ENCODE measurements at places on chromosomes 2 and 18. TPM values are rescaled to one million over a fixed set of nuclear protein-coding genes. Genes with fewer than 3 reads are reported as not detected.

GRCh38 chr2:12162269-12163247 lies 416.1 kb downstream of the LPIN1 start:
- DNase-seq, result no peak

DNA sequence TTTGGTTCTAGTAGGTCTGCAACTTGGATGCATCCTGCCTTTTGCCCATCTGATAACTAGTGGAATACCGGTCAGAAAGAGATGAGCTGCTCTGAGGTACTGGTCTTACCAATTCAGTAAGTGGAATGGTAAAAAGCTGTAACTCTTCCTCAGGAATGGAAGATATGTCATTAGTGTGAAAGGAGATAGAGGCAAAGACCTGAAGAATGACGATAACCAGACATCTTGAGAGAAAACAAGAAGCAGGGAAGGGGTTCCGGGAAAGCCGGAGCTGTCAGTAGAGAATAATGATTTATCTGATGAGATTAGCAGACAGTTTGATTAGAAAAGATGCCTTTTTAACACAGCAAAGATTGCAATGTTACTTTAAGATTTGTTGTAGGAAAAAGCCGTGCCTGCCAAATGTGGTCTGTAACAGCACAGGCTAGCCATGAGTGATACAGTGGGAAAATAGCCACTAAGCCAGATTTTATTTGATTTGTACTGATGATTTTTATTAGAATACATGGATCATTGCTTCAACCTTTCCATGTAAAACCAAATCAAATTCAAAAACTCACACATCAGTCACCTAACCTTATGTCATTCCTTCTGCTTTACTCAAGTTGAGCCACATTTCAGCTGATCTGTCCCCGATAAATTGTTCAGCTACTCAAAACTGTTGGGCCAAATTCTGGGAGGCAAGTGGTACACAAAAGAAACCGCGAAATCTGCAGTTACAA lies 110.0 kb downstream of the TCF4 start:
- no peak for DNase-seq

DNA sequence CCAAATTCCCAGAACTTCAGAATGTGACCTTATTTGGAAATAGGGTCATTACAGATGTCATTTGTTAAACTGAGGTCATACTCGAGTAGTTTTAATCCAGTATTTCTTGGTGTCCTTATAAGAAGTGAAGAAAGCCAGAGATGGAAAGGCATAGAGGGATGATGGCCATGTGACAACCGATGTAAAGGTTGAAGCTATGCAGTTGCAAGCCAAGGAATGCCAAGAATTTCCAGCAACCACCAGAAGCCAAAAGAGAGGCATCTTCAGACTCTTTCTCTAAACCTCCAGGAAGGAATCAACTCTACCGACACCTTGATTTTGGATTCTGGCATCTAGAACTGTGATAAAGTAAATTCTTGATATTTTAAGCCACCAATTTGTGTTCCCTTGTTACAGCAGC lies 242.2 kb downstream of the CDH20 start:
- no peak for DNase-seq

- DNase-seq, result no peak
These were observed 15.0 kb upstream of the POLI start for GRCh38 chr18:54254265-54254758.

GRCh38 chr2:175880-176820 lies 87.7 kb downstream of the SH3YL1 start:
- DNase-seq, result no peak

- DNase-seq, result no peak
These were observed 166.1 kb downstream of the CLIP4 start for GRCh38 chr2:29281086-29281915.

Gene GALNT5
- total RNA-seq, result 0.20 TPM

Gene CFC1
- total RNA-seq, result not detected

GRCh38 chr2:28525481-28525880 lies 29.6 kb downstream of the PLB1 start:
- DNase-seq, result no peak

GRCh38 chr2:112162956-112163355 lies 24.8 kb downstream of the FBLN7 start:
- DNase-seq, result no peak

GRCh38 chr2:215507136-215507535 lies 71.3 kb upstream of the FN1 start:
- no peak for DNase-seq

Gene SEPTIN2
- 490 TPM for total RNA-seq

Gene FAP
- total RNA-seq, result not detected

GRCh38 chr18:54975598-54975997 lies 16.3 kb upstream of the CCDC68 start:
- no peak for DNase-seq

DNA sequence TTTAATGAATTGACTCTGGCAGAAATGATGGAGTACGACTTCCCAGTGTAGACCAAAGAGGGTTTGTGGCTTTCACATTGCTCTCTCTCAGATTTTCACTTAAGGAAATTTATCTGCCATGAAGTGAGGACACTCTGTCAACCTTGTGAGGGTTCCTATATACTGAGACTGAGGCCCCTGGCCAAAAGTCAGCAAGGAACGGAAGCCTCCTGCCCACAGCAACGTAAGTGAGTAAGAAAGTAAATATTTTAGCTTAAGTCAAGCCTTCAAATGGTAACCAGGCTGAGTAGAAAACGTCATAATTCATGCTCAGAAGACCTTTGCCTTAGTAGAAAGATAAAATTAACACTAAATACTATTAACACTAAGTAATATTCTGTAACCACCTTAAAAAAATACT lies 1080.5 kb upstream of the ACVR2A start:
- no peak for DNase-seq

- no peak for DNase-seq
These were observed 39.7 kb downstream of the KIDINS220 start for GRCh38 chr2:8797682-8798081.

Gene PCARE
- total RNA-seq, result not detected

- DNase-seq, result no peak
These were observed 9.8 kb upstream of the ARID5A start for GRCh38 chr2:96526615-96527285.

Gene SLC5A7
- total RNA-seq, result 3.0 TPM

- no peak for DNase-seq
These were observed 260.9 kb downstream of the ZNF804A start for GRCh38 chr2:184859187-184859586.

DNA sequence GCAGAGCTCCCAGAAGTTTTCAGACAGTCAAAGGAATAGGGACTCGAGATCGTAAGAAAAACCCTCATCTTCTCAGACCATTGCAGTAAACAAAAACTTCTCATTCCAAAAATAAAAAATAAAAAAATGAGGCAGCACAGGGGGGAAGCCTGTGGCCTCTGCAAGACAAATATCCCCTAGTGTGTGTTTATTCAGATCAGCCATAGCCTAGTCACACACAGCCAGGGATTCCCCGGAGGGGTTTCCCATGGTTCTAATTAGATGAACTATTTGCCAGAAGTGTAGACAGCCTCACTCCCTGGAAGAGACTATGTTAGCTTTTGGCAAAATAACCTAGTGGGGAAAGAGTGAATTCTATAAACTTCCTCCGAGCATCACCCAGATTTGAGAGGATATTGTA lies 122.9 kb upstream of the KLF7 start:
- DNase-seq, result no peak

GRCh38 chr18:55465313-55465712 lies 122.7 kb downstream of the TCF4 start:
- DNase-seq, result no peak

GRCh38 chr2:21289989-21290388 lies 166.2 kb downstream of the TDRD15 start:
- no peak for DNase-seq

DNA sequence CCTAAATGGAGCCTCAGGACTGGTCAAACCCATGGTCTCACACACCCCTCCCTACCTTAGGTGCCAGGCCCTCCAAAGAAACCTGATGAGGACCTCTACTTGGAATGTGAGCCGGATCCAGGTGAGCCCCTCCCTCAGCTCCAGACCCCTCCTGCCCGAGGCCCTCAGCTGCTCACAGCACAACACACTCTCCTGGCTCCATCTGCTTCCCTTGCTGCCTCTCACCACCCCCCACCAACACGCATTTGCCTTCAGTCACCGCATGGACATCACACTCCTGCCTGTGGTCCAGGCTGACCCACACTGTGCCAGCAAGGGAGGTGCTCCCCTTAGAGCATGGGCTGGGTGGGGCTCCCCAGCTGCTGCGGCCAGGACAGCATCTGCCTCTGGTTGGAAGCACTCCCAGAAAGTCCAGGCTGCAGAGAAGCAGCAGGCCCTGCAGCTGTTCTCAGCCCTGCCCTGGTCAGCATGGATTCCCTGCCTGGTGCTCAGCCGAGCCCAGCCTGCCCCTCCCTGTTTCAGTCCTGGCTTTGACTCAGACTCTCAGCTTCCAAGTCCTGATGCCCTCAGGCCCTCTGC lies 15.1 kb downstream of the SH2D6 start:
- DNase-seq, result no peak

- no peak for DNase-seq
These were observed 7.5 kb downstream of the SLC9A4 start for GRCh38 chr2:102480285-102481195.

DNA sequence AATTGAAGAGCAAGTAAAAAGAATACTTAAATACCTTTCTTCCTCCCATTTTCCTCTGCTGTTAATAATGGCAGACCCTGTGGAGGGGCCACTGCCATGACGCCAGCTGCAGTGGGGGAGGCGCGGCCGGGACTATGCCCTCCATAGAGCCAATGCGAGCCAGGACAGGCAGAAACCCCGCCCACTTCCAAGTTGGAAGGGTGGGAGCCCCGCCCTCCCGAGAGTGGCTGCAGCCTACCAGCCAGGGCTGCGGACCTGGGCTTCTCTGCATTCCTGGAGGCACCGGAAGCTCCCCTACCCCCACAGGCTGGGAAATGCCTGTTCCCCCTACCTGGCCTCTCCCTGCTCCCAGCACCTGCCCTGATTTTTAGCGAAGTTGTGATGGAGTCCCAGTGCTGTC lies 439.4 kb upstream of the CDH19 start:
- no peak for DNase-seq

- DNase-seq, result no peak
These were observed 419.1 kb upstream of the DSEL start for GRCh38 chr18:67935638-67936037.

Gene SGPP2
- not detected for total RNA-seq

Gene IKZF2
- 7.6 TPM for total RNA-seq

DNA sequence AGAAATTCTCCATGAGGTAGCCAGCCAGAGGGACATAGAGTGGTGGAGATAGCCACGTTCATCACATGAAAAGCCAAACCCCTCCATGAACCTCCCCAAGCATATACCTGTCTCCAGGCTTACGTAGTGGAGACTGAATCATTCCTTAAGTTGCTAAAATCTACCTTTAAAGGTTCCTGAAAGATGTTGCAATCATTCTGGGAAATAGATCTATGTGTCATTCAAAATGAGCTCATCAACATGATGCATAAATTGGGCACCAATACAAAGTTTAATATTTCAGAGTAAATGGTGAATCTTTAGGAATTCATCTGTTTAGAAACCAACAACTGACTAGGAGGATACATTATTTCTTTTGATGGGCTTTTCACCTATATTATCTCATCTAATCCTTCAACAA lies 362.6 kb upstream of the ID2 start:
- no peak for DNase-seq

DNA sequence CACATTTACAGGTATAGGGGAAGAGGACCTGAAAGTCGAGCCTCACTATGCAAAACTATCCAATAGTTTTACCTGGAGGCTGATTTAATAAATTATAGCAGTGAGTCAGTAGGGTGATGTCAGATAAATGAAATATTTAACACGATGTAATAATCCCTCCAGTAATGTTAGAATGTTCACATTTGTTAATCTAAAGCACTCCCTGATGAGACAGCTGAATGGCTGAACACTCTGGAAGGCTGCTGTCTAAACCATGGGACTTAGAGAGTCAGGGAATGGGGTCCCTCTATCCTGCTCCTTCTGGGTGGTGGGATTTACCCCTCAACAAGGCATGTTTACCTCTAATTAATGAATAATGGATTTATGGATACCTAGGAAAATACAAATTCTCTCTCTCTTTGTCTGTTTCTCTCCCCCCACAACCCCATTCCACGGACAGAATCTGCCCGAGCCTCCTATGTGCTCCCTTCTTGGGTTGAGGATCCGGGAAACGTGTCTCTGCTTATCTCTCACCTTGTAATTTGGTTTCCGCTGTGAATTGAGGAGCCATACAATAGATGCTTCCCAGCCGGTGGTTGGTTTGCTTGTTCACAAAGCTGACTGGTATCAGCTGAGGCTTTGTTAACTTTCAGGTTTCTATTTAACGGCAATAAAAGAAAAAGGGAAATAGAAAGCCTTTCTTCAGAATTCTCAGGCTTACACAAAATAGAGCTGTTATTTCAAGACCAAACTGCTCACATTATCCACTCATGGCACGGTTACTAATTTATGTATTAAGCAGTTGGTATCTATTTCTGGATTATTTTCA lies 25.9 kb downstream of the LRRC30 start:
- no peak for DNase-seq

Measured in neural crest cell (in vitro differentiated cells).